ENCODE measurements at places on chromosomes 1 and 21.
A peak's percentile ranks its signal among the peaks of the same experiment; 100 is the strongest.

GRCh38 chr1:64469116-64469976, 583 bp upstream of the CACHD1 start:
- DNase-seq = no peak

DNA sequence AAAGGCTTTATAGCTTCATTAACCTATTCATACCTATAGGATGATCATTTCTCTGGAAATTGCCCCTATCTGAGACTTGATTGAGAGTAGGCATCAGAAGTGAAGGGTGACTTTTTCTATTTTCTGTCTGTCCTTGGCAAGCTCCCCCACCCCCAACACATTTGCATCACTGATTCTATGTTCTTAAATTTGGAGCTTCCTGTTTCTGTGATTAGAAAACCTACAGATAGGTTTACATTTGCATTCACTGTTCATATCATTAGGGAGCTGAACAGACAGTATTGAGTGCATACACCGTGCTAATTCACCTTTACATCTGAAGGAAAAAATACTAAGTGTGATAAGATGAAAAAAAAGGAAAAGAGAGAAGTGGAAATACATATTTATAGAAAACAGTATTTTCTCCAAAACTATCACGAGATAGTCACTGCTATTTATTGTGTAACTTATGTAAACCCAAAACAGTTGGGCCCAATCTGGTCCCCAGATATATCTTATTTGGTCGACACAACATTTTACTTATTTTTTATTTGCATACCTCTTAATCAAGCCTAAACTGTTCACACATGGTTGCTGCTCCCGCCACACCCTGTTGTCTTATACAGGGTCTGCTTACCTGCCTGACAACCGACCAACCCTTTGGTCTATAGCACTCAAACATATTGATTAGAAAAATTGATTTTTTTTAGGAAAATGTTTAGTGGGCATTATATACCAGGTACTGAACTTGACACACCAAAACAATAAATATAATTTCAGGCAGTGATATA, 218.8 kb downstream of the NTNG1 start:
- DNase-seq = no peak

DNA sequence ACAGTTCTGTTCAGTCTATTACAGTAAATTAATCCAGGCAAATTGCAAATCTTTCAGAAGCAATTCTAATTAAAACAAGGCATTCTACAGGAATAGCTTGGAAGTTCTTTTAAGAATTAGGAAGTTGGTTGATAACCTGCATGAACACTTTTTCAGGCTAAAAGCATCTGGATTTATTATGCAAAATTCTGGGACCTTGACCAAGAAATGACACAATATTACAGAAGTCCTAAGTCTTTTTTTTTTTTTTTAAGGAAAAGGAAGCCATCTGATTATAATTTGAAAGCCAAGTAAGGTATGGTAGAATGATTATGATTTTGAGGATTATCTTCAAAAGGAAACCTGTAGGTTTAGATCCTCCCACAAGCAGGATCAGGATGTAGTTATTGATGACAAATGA, 74.7 kb upstream of the KCNK2 start:
- DNase-seq = no peak

- DNase-seq = no peak
Measured at GRCh38 chr1:6260961-6261614, at the start of gene GPR153. Gene GPR153 (minus strand): TSS chr1:6261098. CDS start chr1:6254905, 6,193 bp downstream.

- no peak for DNase-seq
Measured at GRCh38 chr1:98019747-98020146, 98.9 kb upstream of the DPYD start.

- DNase-seq = no peak
Measured at GRCh38 chr1:201421041-201421440, 489 bp downstream of the TNNI1 start.

GRCh38 chr1:180381184-180381580, 121.2 kb downstream of the ACBD6 start:
- DNase-seq = no peak

GRCh38 chr21:46540087-46540710, 64.7 kb downstream of the S100B start:
- DNase-seq = no peak

GRCh38 chr21:38918607-38919346, 113.0 kb downstream of the ETS2 start:
- no peak for DNase-seq

- no peak for DNase-seq
Measured at GRCh38 chr1:159442428-159442827, 2.9 kb downstream of the OR10J1 start.

DNA sequence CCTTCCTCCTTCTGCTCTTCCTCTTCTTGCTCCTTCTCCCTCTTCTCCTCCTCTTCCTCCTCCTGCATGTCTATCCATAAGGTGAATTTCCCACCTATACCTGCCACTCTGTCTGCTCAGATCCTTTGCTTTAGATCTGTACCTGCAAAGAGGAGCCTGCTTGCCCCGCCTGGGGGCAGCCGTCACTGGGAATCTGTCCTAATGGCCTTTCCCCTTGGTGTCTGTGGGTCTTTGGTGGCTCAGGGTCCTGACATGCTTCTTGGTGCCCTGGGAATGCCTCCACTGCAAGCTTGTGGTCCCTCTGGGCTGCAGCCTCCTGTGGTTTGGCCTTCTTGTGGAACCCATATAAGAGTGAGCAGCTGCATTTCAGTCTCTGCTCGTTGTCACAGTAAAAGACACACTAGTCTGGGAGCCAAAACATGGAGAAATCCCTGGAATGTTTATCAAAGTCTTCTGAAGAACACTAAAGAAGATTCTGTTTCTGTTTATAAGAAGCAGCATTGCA, 79.5 kb upstream of the CSF3R start:
- DNase-seq = no peak

GRCh38 chr1:20266141-20266540, 24.5 kb upstream of the VWA5B1 start:
- DNase-seq = no peak

- no peak for DNase-seq
Measured at GRCh38 chr1:110098222-110099026, 13.8 kb upstream of the UBL4B start.

GRCh38 chr1:217449370-217449769, 181.5 kb downstream of the GPATCH2 start:
- no peak for DNase-seq

DNA sequence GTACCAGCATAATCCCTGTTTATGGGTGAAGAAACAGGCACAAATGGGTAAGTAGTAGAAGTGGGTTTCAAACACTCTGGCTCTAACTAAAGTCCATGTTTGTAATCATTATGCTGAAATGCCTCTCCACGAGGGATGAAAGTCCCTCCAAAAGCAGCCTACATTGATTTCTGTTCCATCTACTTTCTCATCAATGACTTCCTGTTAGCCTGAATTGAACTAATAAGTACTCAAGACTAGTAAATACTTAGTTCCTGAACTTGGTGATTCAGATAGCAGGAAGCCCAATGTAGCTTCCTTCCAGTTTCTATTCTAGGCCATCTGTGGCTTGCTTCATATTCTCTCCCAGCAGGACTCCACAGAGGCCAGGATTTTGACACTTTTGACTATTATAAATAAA, 11.3 kb upstream of the BACH1 start:
- no peak for DNase-seq

DNA sequence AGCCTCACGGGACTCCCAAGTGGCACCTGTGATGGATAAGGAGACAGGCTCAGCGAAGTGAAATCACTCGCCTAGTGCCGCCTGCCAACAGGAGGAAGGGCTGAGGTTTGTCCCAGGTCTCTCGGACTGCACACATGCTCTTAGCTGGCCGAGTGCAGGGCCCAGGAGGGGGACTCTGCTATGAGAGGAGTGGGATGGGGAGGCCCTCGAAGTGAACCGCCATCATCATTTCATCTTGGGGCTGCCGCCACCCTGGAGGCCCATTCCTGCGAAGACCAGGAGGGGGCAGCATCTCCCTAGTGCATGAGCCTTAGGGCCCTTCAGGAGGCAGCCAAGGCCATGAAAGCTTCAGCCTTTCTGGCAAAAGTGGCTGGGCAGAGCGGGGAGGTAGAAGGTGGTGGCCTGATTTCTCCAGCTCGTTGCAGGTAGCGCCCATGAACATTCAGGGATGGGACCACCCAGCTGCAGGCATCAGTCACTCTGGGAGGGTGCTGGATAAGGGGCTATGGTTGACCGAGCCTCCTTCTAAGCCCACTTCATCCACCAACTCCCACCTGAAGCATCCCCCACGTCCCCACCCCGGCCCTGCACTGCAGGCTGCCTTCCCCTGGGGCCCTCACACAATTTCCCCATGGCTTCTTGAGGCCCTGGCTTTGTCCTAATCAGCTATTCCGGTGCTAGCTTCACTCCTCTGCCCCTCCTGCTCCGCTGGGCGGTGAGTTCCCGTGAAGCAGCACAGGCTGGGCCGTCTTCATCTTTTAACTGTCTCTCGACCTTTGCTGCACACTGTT, 17.2 kb upstream of the RASSF5 start:
- peak; percentile 94 for DNase-seq

DNA sequence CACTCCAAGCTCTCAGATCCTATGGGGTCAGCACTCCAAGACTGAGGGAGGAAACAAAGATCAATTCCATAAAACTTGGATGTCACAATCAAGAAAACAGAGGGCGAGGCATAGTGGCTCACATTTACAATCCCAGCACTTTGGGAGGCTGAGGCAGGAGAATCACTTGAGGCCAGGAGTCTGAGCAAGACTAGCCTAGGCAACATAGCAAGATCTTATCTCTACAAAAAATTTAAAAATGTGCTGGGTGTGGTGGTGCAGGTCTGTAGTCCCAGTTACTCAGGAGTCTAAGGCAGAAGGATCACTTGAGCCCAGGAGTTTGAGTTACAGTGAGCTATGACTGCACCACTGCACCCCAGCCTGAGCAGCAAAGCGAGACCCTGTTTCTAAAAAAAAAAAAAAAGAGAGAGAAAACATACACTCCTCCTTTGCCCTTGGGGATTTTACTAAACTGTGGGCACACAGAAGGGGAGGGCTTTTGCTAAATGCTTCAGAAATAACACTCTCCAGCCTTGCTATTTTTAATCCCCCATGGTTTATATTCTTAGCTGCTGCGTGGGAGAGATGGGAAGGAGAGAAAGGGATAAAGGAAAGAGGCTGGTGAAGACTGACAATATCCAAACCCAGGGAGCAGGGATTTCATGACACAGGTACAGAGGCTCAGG, 18.1 kb downstream of the ARHGEF2 start:
- no peak for DNase-seq

DNA sequence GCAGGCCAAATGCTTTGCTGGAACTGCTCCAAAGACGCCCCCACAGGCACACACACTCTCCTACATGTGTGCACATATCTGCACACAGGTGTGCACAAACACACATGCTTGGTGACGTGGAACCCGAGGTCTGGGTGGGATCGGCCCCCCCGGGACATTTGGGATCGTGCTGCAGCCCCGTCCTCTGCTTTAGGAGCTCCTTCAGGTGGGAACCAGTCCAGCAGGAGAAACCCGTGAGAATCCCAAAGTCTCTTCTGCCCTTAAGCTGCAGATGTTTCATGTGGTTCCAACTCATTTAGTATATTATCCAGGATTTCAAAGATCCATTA, 38.6 kb downstream of the UBE2G2 start:
- no peak for DNase-seq

DNA sequence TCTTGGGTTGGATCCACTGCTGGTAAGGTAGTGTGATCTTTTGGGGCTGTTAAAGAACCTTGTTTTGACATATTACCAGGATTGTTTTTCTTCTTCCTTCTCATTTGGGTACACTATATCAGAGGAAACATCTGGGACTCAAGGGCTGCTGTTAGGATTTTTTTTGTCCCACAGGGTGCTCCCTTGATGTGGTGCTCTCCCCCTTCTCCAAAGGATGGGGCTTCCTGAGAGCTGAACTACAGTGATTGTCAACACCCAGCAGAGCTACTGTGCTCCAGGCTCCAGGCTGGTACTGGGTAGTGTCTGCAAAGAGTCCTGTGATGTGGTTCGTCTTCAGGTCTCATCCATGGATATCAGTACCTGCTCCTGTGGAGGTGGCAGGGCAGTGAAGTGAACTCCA, 20.6 kb downstream of the IFI16 start:
- DNase-seq = no peak

GRCh38 chr1:21189906-21190500, 13.3 kb upstream of the EIF4G3 start:
- no peak for DNase-seq

DNA sequence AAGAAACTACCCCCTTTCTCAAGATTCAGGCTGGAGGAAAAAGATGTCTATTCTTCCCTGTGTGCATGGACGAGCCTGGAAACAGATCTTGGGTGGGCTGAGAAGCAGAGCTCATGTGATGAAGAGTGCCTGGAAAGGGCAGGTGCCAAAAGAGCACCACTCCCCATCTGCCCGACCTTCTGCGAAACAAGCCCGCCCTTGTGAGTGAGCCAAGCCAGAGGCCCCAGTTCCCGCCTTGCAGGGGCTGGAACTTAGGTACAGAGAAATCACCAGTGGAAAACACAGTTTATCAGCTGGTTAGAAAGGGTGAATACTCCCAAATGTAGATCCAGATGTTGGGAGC, 26.7 kb upstream of the A3GALT2 start:
- DNase-seq = no peak

DNA sequence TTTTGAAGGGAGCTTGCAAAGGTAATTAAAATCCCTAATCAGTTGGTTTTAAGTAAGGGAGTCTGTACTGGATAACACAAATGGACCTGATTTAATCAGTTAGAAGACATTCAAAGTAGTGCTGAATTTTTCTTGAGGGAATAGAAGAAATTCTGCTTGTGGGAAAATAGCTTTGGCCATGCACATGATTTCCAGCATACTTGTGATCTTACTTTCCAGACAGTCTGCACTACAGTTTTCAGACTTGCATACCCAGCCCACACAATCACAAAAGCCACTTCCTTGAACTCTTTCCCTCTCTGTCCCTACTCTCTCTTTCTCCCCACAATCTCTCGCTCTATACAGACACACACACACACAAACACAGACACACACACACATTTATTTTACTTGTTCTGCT, 852.1 kb downstream of the PLA2G4A start:
- no peak for DNase-seq

DNA sequence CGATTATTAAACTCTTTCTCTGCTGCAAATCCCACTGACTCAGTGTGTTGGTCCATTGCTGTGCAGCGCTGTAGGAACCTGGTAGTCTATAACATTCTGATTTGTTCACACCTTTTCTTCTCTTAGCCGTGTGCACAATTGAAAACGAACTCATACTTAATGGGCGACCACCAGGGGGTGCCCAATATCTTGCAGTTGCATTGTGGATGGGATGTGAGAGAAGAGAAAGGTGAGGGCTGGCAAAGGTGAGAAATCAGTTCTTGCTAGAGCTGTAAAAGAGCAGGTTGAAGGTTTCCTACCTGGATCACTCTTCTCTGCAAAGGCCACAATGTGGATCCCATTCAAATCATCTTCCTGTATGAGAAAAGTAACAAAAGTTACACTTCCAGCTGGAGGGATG, 51.0 kb downstream of the CASQ2 start:
- DNase-seq = no peak

All from D721Med (cell line).